K562 (cell line): ENCODE measurements at places on chromosomes 2 and 18.

DNA sequence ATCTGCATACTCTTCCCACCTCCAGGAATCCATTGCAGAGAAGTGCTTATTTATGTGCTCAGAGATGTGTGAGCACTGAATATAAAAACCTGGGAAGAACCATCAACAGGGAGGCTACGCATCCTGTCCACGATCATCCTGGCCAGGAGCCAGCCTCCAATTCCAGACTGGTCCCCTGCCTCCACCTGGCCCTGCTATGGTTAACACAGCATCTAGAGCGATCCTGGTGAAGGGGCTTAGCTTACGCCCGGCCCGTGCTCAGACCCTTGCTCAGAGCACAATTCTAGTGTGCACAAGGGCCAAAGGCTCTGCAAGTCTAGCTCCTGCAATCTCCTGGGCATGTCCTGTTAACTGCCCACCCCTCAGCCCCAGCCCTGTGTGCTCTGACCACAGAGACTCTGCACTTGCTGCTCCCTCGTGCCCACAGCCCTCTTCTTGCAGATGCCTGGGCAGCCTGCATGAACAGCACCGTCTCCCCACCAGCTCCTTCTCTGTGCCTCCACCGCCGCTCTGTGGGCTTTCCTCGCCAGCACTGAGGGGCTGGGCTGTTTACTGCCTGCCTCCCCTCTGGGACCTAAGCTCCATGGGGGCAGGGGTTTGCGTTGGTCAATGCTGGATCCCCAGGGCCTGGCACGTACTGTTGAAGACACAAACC lies 6.5 kb downstream of the PER2 start:
- no peak for DNase-seq

DNA sequence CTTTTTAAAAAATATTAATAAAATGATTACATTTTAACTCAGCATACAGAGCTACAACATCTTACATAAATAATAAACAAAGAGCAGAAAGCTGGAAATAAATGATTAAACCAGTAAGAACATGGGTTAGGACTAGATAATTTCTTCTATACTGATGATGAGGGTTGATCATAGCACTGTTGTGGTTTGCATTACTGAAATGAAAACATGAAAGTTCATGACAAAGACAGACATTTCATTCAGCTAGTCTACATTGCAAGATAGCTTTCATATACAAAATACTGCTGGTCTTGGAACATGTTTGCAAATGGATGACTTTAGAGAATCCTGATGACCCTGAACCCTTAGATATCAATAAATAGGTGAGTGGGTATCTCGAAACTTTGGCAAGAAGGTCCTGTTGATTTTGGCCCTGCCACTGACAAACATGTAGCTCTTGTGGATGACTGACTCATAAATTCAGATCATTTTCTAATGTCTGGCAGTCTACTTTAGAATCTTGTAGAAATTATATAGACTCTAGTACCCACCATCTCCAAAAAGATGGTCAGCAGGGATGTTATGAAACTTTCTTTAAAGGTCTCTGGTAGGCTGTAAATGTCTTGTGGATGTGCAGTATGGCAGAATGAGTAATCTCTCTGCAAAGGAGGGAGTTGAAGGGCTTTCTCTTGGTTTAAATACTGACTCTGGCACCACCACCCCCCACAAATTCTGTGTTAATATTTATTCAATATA lies 15.5 kb upstream of the CDC42EP3 start:
- no peak for DNase-seq

GRCh38 chr2:134446383-134447017 lies 192.6 kb downstream of the MGAT5 start:
- DNase-seq, result no peak

DNA sequence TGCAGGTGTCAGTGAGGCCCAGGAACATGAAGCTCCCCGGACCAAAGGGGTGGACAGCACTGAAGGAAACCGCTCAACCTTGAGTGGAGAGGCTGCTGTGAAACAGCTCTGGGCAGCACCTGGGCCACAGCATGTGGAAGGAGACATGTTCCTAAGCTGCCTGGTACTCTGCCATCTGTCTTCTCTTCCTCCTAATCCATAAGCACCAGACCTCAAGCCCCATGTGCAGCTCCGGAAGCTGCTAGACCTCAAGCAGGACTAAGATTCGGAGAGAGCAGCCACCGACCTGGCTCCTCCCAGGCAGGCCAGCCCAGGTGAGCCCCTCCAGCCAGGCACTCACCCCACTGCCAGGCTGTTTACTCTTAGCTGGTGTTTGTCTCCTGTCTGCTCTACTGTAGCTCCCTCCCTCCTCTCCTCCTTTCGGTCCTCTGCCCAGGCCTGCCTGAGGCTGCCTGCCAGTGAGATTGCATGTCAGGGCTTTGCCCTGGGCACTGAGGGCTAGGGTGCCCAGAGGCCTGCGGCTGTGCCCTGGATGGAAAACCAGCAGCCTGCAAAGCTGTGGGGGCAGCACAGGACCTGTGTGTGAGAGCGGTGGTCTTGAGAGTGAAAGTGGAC lies 53.7 kb downstream of the BCL11A start:
- no peak for DNase-seq

- DNase-seq, result no peak
Measured at GRCh38 chr2:53233759-53234547, 533.7 kb upstream of the CHAC2 start.

DNA sequence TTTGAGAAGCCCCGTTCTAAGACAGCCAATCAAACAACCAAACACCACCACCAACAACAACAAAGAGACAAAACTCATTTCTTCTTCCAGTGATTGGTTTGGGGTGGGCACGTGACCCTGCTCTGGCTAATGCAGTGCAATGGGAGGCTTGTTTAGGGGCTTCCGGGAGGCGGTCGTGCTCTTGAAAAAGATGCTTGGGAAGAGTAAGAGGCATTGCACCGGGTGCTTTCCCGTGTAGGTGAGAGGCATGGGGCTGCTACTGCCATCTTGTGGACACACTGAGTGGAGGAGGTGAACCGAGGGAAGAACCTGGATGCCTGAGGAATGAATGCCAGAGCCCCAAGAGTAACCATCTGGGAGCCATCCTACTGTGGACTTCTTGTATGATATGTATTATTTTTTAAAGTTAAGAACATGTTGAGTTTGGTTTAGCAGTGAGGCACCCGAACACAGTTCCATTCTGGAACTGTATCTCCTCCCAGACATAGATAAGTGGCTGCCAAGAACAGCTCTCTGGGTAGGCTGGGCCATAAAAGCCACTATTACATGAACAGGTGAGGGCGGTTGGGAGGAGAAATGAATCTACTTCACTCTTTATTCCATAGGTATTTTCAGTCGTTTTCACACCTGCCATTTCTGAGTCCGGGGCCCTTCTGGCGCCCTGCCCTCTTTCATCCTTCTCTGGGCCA lies 19.1 kb upstream of the ARHGAP25 start:
- peak; percentile 77 for DNase-seq

GRCh38 chr2:150733051-150733618 lies 245.7 kb upstream of the RND3 start:
- DNase-seq, result no peak

- no peak for DNase-seq
Measured at GRCh38 chr2:167776359-167776758, 471.0 kb downstream of the STK39 start.

DNA sequence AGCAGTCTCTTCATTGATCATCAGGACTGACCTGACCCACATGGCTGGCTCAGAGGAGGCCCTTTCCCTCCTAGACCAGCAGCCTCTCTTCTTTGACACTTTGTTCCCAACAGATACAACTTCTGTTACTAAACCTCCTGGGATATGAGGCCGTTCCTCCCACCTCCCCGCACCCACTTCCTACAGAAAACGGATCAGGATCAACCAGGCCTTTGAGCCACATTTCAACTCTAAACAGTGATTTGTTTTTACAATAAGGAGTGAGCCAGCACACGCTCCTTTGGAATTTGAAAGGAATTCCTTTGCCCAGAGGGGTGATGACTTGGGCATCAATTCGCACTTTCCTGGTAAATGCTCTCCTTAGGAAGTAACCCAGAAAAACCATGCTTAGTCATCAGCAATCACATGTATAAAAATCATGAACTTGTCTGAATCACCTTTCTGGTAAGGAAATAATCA lies 180.4 kb downstream of the FAM124B start:
- no peak for DNase-seq

- DNase-seq, result no peak
Measured at GRCh38 chr2:69811591-69811990, 17.9 kb upstream of the GMCL1 start.
